Mesothelial cell of epicardium (in vitro differentiated cells): ENCODE measurements at places on chromosomes 12 and 14. TPM values are rescaled to one million over a fixed set of nuclear protein-coding genes. Genes with fewer than 3 reads are reported as not detected.
A peak's percentile ranks its signal among the peaks of the same experiment; 100 is the strongest.

GRCh38 chr12:1842905-1843640, 22.7 kb downstream of the LRTM2 start:
- peaks cover 2% of the 10 kb centered on the region for H3K4me1 ChIP-seq
- H3K4me3 ChIP-seq = no peak overlapping the region
- no peak for DNase-seq

DNA sequence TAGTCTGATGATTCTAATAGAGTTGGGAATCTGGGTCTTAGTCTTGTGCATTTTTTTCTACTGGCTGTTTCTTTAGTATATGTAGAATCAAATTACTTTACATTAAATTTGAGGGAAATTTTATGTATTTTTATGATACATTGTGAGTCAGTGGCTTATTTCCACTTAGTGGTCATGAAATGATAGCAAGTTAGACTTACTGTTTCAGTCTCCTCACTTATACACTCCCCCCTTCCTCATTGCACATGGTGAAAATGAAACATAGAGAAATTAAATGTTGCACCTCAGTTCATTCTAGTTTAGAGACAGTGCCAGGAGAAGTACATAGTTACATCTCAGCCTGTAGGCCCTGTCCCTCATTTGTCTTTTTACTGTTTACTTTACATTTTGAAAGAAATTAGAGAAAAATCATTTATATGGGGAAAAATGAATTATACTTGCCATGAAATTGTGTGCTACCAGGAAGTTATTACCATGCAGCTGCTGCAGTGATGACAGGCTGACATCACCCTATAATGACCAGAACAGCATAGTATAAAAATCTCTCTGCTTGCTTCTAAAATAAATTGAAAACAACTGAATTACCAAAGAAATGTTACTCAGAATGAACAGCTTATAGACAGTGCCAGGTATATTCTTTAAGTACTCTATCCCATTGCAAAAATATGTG, 113.2 kb downstream of the TRMT5 start:
- peak overlapping the region; percentile 41 for H3K27ac ChIP-seq
- DNase-seq = no peak
- no peak overlapping the region for H3K4me3 ChIP-seq
- H3K4me1 ChIP-seq = peaks cover 44% of the 10 kb centered on the region

DNA sequence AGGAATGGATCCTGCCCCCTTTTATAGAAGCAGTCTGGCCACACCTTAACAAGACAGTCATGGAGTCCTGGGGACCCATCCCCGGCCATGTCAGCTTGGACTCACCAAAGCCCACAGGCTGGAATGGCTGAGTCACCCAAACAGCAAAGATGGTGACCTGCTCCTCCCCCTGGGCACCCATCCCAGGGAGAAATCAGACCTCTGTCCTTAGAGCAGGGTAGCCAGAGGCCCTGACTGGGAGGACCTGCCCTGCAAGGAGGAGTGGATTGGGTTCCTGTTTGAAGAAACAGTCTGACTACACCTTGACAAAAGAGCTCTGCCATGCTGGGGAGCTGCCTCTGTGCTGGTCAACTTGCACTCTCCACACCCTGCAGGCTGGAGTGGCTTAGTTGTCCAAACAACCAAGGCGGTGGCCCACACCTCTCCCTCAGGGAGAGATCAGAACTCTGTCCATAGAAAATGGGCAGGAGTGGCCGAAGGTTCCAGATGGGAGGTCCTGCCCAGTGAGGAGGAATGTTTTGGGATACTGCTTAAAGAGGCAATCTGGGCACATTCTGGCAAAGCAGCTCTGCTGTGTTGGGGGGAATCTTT, 16.6 kb downstream of the MGP start:
- H3K27me3 ChIP-seq = no peaks in the 10 kb centered on the region
- peaks cover 19% of the 10 kb centered on the region for H3K36me3 ChIP-seq
- peaks cover 38% of the 10 kb centered on the region for H3K4me1 ChIP-seq
- DNase-seq = no peak
- no peak overlapping the region for H3K4me3 ChIP-seq

GRCh38 chr12:106885026-106885425, 70.7 kb upstream of the TMEM263 start:
- H3K4me1 ChIP-seq = no peaks in the 10 kb centered on the region
- no peak overlapping the region for H3K4me3 ChIP-seq
- no peaks in the 10 kb centered on the region for H3K27me3 ChIP-seq
- H3K27ac ChIP-seq = no peak overlapping the region

GRCh38 chr12:89472508-89472907, 52.1 kb downstream of the GALNT4 start:
- H3K27ac ChIP-seq = no peak overlapping the region
- H3K36me3 ChIP-seq = no peaks in the 10 kb centered on the region
- H3K4me1 ChIP-seq = peaks cover 13% of the 10 kb centered on the region
- no peak overlapping the region for H3K4me3 ChIP-seq

DNA sequence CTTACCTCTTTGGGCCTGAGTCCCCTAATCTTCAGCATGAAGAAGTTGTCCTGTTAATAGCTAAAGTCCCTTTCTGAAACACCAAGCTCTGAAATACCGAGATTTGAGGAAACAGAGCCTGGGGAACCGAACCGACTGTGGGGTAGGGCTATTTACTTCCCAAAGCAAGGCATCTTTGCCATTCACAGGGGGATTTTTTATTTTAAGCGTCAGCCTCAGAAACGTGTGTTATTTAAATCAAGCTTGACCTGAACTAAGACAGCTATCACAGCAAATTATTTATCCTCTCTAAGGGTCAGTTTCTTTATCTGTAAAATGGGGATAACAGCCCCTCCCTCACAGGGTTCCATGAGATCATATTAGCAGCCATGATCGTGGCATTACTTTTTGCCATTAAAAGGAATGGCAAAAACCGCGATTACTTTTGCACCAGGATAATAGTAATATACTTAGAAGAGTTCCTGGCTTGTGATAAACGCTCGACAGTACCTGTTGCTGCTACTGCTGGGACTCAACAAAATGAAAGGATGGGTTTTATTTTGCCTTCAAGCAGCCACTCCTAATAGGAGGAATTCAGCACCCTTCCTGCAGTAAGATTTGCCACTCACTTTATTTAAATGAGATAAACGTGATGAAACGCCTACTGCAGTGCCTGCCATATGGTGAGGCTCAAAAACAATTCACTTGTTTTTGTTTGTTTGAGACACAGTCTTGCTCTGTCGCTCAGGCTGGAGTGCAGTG, 1.3 kb upstream of the CORO1C start:
- H3K27ac ChIP-seq = peak overlapping the region; percentile 98
- peaks cover 25% of the 10 kb centered on the region for H3K4me1 ChIP-seq
- no peak for DNase-seq
- no peaks in the 10 kb centered on the region for H3K27me3 ChIP-seq
- peak overlapping the region; percentile 95 for H3K4me3 ChIP-seq

- no peak overlapping the region for H3K27ac ChIP-seq
- no peak for DNase-seq
- H3K36me3 ChIP-seq = no peaks in the 10 kb centered on the region
- H3K4me3 ChIP-seq = no peak overlapping the region
- peaks cover 17% of the 10 kb centered on the region for H3K27me3 ChIP-seq
Measured at GRCh38 chr14:88993946-88994345, 169.5 kb downstream of the TTC8 start.

- peaks cover 24% of the 10 kb centered on the region for H3K4me1 ChIP-seq
- DNase-seq = no peak
- H3K27ac ChIP-seq = no peak overlapping the region
- peaks cover 83% of the 10 kb centered on the region for H3K27me3 ChIP-seq
Measured at GRCh38 chr12:57477710-57478681, 1.7 kb downstream of the ARHGAP9 start.

DNA sequence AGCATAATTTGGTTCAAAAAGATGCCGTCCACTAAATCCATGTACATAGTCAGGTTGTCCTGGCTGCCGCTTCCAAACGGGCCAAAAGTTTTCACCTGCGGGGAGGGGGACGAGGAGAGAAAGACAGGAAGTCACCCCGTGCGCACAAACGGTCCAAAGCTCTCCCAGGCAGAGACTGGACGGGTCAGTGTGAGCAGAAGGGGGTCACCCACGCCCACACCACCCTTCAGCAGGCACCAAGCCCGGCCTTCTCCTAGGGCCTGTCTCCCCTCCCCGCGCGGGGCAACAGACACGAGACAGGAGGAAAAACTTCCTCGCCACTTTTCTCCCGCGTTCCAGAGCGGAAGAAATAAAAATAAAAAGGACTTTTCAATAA, 888 bp downstream of the CCDC88C start:
- peak overlapping the region; percentile 26 for H3K27ac ChIP-seq
- H3K4me1 ChIP-seq = peaks cover 36% of the 10 kb centered on the region
- peaks cover 28% of the 10 kb centered on the region for H3K27me3 ChIP-seq
- no peak for DNase-seq
- H3K36me3 ChIP-seq = no peaks in the 10 kb centered on the region
- peak overlapping the region; percentile 73 for H3K4me3 ChIP-seq

DNA sequence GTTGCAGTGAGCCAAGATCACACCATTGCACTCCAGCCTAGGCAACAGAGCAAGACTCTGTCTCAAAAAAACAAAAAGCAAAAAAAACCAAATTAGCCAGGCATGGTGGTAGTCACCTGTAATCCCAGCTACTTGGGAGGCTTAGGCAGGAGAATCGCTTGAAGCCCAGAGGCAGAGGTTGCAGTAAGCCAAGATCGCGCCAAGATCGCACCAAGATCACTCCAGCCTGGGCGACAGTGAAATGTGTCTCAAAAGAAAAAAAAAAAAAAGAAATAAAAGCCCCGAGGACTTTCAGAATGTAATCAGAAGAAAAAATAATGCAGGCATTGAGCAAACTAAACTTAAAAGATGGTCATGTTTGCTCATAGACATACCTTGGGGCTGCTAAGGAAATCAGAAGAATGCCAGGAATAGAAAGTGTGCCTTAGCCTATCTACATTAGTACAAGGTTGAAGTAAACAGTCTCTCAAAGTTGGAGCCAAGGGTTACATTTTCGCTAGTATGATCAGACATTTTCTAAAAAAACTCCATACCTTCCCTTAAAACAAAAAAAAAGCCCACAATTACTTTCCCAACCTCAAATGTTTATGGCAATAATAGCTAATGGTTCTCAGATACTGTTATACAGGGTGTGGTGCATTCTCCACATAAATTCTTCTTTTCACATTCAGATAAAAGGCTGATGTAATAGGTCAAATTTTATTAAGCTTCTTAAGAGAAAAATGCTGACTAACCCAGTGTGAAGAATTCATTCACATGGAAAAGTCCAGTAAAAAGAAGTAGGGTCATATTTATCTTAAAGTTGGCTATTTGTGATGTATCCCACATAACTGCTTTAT, 15.8 kb downstream of the DTD2 start:
- peaks cover 4% of the 10 kb centered on the region for H3K4me1 ChIP-seq
- no peaks in the 10 kb centered on the region for H3K27me3 ChIP-seq
- peaks cover 28% of the 10 kb centered on the region for H3K36me3 ChIP-seq
- no peak for DNase-seq
- H3K4me3 ChIP-seq = no peak overlapping the region

GRCh38 chr12:7026854-7027253, 8.6 kb upstream of the LPCAT3 start:
- no peak overlapping the region for H3K4me3 ChIP-seq
- H3K27me3 ChIP-seq = no peaks in the 10 kb centered on the region
- no peaks in the 10 kb centered on the region for H3K36me3 ChIP-seq
- DNase-seq = no peak
- no peak overlapping the region for H3K27ac ChIP-seq

DNA sequence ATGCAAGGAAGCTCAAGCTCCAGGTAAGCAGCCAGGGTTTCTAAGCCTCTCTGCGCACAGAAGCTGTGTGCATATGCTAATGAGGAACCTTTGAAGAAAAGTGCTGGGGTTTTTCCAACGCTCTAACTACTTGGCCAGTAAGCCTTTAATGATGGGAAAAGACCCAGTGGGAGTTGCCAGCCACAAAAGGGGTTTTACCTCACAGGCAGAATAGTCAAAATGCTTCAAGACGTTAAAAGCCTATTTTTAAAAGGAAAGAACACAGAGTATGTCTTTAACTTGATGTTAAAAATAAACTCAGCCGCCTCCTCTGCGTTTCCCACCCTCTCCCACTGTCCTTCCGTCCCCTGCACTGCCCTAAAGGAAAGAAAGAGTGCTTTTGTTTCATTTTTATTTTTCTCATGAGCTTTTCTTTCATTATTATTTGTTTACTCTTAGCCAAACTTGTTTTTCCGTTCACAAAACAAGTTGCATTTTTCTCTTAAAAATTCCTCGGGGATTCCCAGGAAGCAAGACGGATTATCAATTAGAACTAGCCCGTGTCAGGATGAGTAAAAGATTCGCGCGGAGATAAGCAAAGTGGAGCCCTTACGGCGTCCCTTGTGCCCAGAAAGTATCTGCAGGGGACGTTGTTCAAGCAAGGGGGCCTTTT, 209.8 kb upstream of the NUDT4 start:
- peak overlapping the region; percentile 73 for H3K4me3 ChIP-seq
- peak overlapping the region; percentile 92 for H3K27ac ChIP-seq
- DNase-seq = no peak
- H3K36me3 ChIP-seq = no peaks in the 10 kb centered on the region
- peaks cover 10% of the 10 kb centered on the region for H3K4me1 ChIP-seq

The APOF gene
- not detected in 3 replicates for total RNA-seq

The NKX2-1 gene
- not detected in 3 replicates for total RNA-seq

The DGKA gene
- total RNA-seq = 29.7 to 42.2 TPM (median 33.5 TPM) in 3 replicates

The HOXC10 gene
- 0.95 to 0.97 TPM (median 0.96 TPM) in 3 replicates for total RNA-seq

The SMCO2 gene
- total RNA-seq = not detected in 3 replicates

The GNG2 gene
- total RNA-seq = 47.2 to 56.2 TPM (median 52.4 TPM) in 3 replicates

The C3AR1 gene
- total RNA-seq = not detected in 3 replicates

The MSI1 gene
- total RNA-seq = 27.7 to 32.7 TPM (median 28.4 TPM) in 3 replicates
